ENCODE measurements at places on chromosomes 12 and 14. TPM values are rescaled to one million over a fixed set of nuclear protein-coding genes. Genes with fewer than 3 reads are reported as not detected.

The FAM177A1 gene
- total RNA-seq: 123 TPM

DNA sequence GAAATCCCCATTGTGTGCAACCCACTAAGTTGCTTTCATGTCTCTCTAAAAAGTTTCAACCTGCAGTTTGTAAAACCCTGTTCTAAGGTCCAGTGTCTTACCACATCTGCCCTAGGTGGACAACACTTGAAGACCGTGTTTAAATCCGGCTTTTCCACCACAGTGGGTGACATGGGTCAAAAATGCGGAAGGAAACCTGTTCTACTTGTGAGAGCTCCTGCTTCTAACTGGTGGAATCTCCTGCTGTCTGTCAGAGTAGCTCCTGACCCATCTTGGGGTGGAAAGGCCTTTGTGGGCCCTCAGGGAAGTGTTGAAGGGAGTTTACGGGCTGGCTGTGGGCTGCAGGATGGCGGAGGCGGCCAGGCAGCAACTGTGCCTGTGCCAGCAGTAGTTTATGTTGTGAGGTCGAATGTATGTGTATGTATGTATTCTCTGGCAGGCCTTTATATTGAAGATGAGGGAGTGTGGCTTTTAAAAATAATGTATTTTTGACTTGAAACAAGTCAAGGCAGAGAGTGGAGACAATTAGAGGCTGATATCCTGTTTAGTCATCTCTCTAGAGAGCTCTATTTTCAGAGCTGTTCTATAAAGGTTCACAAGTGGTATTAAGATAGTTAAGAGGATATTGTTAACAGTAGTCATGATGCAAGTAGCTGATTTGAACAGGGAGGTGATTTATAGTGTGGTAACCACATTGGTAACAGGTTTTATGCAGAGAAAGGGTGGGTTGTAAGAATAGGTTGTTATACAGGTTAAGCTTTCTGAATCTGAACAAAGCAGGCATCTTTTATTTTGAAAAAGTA, 67.0 kb downstream of the PRKCH start:
- no peak for DNase-seq

- DNase-seq: no peak
Measured at GRCh38 chr12:5384015-5384414, 47.9 kb upstream of the NTF3 start.

GRCh38 chr14:77599889-77600288, 16.5 kb downstream of the SPTLC2 start:
- DNase-seq: no peak

- DNase-seq: no peak
Measured at GRCh38 chr12:69934011-69934410, 109.0 kb downstream of the MYRFL start.

- no peak for DNase-seq
Measured at GRCh38 chr12:58804749-58805148, 115.6 kb downstream of the LRIG3 start.

GRCh38 chr14:61460718-61461611, 139.6 kb downstream of the PRKCH start:
- no peak for DNase-seq

The POTEM gene
- not detected for total RNA-seq

- no peak for DNase-seq
Measured at GRCh38 chr14:60657456-60658210, 8.4 kb upstream of the SIX1 start.

The PPP1R1A gene
- total RNA-seq: 132 TPM

DNA sequence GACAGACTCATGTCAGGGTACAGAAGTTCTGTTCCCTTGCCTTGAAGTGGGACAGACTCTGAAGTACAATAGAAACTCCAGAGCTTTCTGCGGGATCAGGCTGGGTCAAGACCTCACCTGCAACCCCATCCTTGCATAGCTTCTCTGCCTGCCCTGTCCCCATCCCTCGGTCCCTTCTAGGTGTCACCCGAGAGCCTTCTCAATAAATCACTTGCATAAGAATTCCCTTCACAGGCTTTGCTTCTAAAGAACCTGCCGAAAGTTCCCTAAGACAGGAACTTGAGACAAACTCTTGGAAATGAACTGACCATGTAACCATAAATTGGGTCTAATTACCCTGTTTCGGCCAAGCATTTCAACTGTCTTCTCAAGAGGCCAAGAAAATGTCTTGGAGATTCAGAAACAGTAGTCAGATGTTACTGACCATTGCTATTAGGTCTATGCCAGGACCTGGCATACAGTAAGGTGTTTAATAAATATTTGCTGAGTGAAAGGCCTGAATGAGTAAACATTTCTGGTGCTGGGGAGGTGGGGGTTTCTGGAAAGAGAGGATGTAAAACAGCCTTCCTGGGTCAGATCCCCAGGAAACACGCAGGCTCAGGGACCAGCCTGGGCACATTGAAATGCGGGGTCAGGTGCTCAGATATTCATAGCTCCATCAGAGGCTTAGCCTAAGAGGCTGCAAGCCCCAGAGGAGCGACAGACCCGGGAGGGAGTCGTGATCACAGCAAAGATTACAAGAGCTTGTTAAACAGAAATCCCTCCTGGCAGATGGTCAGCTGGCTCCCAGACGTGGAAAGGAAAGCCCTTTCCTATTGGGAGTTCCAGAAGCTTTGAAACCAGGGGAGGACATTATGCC, 226.2 kb upstream of the LHX5 start:
- DNase-seq: no peak

DNA sequence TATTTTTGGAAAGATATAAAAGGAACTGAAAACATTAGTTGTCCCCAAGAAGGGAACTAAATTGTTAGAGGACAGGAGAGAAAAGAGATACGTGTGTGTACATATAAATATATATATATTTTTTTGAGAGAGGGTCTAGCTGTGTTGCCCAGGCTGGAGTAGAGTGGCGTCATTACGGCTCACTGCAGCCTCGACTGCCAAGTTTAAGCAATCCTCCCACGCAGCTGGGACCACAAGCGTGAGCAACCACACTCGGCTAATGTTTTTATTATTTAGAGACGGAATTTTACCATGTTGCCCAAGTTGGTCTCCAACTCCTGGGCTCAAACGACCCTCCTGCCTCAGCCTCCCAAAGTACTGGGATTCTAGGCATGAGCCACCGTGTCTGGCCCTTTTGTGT, 16.2 kb upstream of the NOP2 start:
- no peak for DNase-seq

DNA sequence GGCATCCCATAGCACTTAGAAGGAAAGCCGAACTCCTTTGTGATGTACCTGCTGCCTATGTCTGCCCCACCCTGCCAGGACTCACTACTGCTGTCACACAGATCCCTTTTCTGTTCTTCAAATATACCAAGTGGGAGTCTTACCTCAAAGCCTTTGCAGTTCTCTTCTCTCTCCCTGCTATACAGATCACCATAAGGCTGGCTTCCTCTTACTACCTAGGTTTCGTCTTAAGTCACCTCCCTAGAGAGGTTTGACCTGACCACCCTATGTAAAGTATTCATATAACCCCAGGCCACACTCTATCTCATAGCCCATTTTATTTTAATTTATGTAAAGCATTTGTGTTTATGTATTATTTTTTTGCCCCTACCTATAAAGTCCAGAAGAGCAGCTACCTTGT, 117.6 kb downstream of the CRADD start:
- no peak for DNase-seq

DNA sequence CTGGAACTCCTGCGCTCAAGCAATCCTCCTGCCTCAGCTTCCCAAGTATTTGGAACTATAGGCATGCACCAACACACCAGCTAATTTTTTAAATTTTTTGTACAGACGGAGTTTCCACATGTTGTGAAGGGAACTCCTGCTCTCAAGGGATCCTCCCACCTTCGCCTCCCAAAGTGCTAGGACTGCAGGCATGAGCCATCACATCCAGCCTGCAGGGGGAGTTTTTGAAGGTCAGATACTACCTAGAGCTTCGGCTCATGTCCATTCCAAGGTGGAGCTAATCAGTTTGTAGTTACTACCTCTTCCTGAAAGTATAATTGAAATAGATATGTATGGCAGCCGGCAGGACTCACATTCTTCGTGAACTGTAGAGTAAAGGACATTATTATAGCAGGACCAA, 3.7 kb upstream of the TAS2R19 start:
- DNase-seq: no peak

The ESRRB gene
- total RNA-seq: not detected

GRCh38 chr12:46629331-46630229, 196.2 kb downstream of the SLC38A4 start:
- no peak for DNase-seq

The ENDOU gene
- total RNA-seq: 2.3 TPM

Measured in omental fat pad (tissue), 4 donors.